ENCODE measurements at places on chromosomes 16 and 17. TPM values are rescaled to one million over a fixed set of nuclear protein-coding genes. Genes with fewer than 3 reads are reported as not detected.

IRX5 gene
- not detected for total RNA-seq

RNF112 gene
- total RNA-seq = not detected

GLP2R gene
- not detected for total RNA-seq

TBX2 gene
- total RNA-seq = 0.32 TPM

HCRT gene
- total RNA-seq = not detected

FOXK2 gene
- 21.7 TPM for total RNA-seq

SLFN14 gene
- not detected for total RNA-seq
